ENCODE measurements at places on chromosomes 6 and 20.

DNA sequence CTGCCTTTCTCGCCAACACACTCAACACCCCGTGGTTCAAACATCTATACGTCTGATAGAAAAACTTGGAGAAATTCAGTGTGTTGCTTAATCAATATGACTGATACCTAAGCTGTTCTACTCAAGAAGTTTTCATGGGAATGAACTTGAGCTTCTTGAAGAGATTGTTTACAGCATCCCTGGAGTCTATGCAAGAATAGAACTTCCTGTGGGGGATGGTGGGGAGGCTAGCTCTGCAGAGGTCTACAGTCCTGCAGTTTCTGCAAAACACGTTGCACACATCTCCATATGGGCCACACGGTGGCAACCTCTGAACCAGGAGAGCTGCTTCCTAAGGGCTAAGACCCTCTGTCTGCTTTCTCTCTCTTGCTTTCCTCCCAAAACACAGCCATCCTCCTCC, 32.7 kb upstream of the FANCE start:
- no peak for DNase-seq

DNA sequence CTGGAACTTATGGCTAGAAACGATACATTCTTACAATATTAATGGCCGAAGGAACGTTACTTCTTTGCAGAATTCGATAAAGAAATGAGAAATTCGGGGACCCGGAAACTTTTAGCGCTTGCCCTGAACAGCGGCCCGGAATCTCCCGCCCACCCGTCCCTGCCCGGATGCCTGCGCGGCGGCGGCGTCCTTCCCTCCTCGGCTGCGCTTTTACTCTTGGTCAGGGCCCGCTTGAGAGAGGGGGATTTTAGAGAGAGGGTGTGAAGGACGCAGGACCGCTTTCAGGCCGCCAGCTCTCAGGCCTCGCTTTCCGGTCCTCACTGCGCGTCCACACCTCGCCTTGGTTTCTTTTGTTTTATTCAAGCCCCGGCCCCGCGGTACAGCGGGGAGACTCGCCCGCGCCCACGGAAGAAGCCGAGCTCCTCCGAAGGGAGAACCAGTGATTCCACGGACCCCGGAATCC, 243.7 kb downstream of the ARID1B start:
- no peak for DNase-seq

GRCh38 chr6:79438030-79438429, 99.2 kb downstream of the LCA5 start:
- no peak for DNase-seq

DNA sequence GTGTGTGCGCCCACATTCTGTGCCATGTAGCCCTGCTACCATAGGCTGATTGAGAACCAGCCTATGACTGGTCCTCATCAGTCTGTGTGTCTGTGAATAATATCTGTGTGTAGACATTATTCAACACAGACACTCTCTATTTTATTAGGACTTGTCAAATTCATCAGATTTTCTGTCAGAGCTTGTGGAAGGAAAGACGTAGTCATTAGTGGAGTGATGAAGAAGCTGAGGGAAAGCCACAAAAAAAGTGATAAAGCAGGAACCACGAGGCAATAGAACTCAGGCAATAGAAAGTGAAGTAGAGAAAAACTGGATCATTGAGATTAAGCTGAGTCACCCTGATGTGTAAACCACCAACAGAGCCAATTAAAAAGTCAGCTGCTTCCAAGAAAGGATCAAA, 122.2 kb upstream of the MARCKS start:
- DNase-seq = no peak

DNA sequence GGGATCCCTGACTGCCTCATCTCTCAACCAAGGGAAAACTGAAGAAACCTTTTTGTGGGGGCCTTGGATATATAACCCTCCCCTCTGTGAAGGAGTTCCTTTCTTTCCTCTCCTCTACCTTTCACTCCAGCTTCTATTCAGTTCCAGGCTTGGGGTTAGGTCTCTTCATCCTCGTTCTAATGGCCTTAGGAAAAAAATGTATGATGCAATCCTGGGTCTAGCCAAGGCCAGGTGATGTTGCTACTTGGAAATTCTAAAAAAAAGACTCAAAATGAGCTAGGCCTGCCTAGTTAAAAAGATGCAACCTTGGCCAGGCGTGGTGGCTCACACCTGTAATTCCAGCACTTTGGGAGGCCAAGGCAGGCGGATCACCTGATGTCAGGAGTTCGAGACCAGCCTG, 7.6 kb downstream of the ABCC10 start:
- DNase-seq = no peak

DNA sequence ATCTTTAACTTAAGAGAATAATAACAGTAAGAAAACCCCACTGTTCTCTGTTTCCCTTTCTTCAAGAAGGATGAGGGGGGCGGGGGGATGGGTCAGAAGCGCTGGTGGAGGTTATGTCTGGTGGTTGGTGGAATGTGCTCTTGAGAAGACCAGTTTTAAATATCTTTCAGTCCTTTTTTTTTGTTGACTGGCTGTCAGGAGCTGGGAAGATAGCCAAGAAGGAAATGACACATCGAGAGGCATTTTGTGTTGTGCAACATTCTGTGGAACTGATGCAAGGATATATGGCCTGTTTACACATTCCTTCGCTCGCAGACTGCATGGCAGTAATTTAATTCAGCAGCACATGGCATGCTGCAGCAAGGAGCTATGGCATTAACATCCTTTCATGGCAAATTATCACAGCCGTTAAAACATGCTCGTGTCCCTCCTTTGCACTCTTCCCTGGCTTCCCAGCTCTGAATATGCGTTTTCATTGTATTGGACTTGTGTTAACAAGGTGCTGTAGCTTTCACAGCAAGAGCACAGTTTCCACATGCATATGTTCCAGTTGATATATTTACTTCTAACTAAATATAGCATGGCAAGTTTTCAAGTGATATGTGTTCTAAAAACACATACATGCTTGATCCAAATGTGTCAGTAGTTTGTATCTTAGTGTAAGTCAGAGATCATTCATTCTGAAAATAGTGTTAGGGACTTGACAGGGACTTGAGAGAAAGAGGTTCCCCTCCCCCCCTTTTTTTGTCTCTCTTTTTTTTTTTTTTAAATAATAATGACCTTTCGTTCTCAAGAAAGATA, 68.2 kb upstream of the SUPT3H start:
- DNase-seq = peak; percentile 1

- DNase-seq = no peak
These were observed 164.3 kb downstream of the TASP1 start for GRCh38 chr20:13474467-13474866.

GRCh38 chr6:11968241-11968806, 43.8 kb upstream of the HIVEP1 start:
- DNase-seq = no peak

DNA sequence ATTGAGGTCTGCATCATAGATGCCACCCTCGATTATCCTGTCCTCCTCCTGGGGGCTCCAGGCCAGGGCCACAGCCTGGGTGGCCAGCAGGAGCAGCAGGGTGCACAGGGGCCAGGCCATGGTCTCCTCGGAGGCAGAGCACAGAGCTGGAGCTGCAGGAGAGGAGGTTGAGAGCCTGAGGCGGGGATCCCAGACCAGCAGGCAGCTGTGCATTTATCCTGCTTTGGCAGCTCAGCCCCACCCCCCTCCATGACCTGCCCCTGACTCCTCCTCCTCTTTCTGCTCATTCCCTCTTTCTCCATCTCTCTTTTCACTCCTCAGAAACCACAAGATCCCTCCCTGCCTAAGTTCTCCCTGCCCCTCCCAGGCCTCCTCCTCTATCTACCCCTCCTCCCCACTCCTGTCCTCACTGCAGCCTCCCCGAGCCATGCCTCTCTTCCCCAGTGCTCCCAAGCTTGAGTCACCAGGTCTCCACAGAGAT, at the start of gene CST2:
CST2 (minus strand) TSS at position 189 of the 481 bp plus-strand sequence; CDS start at position 120, 69 bp downstream.
- DNase-seq = no peak

- no peak for DNase-seq
These were observed 151.9 kb downstream of the PTPRT start for GRCh38 chr20:43037605-43038309.

GRCh38 chr6:158290040-158290439, 22.2 kb upstream of the TULP4 start:
- DNase-seq = no peak

GRCh38 chr20:16005021-16005914, 568.0 kb downstream of the KIF16B start:
- no peak for DNase-seq

DNA sequence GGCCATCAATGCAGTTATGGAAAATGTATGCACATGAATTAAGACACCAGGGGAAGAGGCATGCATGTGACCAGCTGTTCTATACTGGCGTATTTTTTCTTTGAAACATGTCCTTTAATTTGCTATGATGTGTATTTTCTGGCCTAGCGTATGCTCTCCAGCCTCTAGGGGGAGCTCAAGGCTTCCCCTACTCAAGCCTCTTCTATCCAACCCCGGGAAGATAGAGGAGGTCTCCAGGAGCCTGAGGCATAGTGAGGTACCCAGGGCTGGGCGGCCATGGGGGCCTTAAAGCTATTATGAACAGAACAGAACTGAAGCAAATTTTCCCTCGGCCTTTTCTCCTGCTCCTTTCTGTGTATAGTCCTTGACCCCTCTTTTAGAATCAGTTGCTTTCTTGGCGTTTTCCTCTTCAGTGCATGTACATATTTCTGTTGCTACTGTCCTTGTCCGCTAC, 528.9 kb downstream of the MAFB start:
- DNase-seq = no peak

DNA sequence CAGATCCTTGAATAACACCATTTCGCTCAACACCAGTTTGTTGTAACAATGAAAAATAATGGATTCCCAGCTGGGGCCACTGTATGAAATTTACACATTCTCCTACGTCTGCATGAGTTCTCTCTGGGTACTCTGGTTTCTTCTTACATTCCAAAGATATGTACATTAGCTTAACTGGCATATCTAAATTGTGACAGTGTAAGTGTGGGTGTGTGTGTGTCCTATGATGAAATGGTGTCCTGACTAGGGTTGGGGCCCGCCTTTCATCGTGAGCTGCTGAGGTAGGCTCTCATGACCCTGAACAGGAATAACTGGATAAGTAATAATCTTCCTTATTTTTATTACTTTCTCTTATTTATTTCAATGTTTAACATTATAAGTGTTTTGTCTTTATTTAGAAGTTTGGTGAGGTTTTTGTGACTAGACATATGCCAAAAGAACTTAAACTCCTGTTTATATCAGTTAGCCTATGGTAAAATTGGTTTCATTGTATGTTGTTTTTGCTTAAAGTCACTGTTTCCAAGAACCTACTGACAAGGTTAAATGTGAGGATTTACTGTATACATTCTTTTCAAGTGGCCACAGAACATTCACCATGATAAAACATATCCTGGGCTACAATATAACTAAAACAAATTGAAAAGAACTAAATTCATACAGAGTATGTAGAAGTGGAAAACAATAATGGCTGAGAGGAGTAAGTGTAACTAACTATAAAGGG, 42.4 kb downstream of the RBL1 start:
- DNase-seq = no peak

DNA sequence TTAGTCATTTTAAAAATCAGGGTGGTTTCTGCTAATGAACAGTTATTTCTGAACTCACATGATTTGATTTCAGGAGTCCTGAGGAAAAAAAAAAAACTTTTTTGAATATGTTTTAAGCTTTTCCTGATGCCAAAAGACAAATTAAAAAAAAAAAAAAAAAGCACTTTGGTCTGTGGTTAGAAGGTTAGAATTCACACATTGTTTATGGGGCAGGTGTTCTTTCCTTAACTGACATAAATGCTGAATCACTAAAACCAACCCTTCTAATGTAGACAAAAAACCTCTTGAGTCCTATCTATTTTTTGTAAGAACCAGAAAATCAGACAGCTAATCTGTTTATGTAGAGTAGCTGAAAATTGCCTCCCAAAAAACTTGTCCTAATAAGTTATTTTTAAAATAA, 20.4 kb downstream of the THEMIS start:
- DNase-seq = no peak

- no peak for DNase-seq
These were observed 736.6 kb downstream of the DHX35 start for GRCh38 chr20:39698752-39699151.

GRCh38 chr20:57219071-57219677, 47.3 kb downstream of the BMP7 start:
- DNase-seq = no peak

DNA sequence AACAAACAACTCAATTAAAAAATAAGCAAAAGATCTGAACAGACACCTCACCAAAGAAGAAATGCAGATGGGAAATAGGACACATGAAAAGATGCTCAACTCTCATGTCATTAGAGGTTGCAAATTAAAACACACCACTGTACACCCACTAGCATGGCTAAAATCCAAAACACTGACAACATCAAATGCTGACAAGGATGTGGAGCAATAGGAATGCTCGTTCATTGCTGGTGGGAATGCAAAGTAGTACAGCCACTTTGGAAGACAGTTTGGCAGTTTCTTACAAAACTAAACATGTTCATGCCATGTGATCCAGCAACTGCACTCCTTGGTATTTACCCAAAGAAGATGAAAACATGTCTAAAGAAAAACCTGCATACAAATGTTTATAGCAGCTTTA, 47.2 kb downstream of the CDK19 start:
- no peak for DNase-seq

DNA sequence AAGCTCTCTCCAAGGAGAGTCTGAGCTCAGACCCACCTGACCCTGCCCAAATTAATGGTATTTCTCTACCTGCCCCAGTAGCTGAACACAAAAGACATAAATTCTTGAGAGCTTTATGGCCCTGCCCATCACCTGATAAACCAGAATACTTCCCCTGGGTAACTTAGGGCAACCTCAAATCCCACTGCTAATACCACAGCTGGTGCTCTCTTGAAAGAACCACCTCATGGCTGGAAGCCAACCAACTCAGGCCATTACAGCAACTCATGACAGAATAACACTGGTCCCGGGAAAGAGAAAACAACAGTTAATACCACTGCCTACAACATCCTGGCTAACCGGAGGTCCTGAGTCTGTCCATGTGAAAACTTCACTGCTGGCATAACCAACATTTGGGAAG, 328.6 kb downstream of the NKAIN2 start:
- no peak for DNase-seq

DNA sequence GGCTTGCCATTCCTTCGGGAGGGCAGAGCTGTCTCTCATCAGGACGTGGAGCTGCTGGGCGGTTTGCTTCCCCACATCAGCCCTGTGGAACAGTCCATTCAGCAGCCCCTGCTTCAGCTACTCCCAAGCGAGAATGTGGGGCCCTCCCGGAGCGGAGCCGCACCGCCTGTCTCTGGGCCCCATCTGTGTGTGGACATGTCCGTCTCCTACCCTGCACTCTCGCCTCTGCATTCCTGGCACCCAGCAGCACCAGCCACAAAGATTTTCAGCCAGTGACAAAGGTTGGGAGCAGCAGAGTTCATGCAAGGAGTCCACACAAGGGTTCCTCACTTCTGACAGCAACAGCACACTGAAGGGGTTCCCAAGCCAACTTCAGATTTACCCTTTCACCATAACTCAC, 29.0 kb upstream of the SLC22A1 start:
- no peak for DNase-seq

DNA sequence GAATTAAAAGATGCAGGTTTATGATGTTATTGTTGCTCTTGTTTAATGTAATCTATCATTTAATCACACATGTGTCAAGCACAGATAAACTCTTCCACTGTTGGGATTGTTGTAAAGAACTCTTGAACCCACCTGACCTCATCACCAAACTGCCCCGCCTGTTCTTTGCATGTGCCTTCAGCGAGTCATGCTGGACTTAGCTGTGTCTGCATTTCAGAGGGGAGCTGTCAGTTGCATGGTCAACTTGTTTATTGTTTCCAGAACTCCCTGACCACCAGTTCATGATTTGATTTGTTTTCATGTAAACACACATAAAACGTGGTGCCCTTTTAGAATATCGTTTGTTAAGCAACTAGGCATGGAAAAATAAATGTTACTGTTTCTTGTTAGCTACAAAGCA, 93.6 kb downstream of the KHDC1L start:
- no peak for DNase-seq

- no peak for DNase-seq
These were observed 244.8 kb downstream of the DLL1 start for GRCh38 chr6:170045981-170046667.
